ENCODE measurements at places on chromosomes 12 and 14. TPM values are rescaled to one million over a fixed set of nuclear protein-coding genes. Genes with fewer than 3 reads are reported as not detected.

DNA sequence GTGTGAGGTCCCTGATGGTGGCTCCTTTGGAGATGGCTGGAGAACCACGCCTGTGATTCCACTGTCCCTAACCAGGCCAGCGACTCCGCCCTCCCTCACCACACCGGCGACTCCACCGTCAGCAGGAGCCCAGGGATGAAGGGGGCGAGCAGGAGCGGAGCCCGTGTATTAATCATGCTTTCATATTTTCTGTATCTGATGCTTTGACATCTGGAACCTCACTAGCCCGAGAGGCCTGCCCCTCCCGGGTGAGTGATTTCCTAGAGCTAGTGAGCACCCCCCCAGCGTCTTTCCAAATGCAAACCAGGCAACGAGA, 69.9 kb downstream of the NOC4L start:
- no peak overlapping the region for H3K27ac ChIP-seq
- H3K4me1 ChIP-seq: no peaks in the 10 kb centered on the region
- H3K36me3 ChIP-seq: no peaks in the 10 kb centered on the region
- H3K4me3 ChIP-seq: no peak overlapping the region
- DNase-seq: no peak

- no peak overlapping the region for H3K27ac ChIP-seq
- H3K27me3 ChIP-seq: no peaks in the 10 kb centered on the region
- H3K4me1 ChIP-seq: peaks cover 7% of the 10 kb centered on the region
These were observed 256.3 kb upstream of the RGS6 start for GRCh38 chr14:71675900-71676287.

MIP gene
- not detected for total RNA-seq

DNA sequence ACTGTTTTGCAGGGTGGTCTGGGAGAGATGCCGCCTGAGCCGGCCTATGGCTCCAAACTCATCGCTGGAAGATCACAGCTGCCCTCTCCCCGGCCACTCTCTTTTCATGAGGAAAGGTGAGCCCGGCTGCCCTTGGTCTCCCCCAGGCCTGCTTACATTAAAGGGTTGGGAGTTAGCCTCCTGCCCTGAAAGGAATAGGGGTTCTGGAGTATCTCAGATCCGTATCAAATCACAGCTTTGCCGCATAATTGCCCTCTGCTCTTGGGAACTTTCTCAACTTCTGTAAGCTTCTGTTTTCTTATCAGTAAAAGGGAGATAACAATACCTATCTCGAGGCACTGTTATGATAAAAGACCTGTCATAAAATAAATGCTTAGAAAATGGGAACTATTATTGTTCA, 17.6 kb downstream of the PHLDA1 start:
- no peak overlapping the region for H3K4me3 ChIP-seq
- no peak for DNase-seq
- no peaks in the 10 kb centered on the region for H3K27me3 ChIP-seq
- H3K27ac ChIP-seq: no peak overlapping the region

GRCh38 chr12:112061137-112061536, 47.4 kb downstream of the NAA25 start:
- H3K4me1 ChIP-seq: no peaks in the 10 kb centered on the region
- no peak for DNase-seq
- peaks cover 31% of the 10 kb centered on the region for H3K36me3 ChIP-seq
- no peak overlapping the region for H3K4me3 ChIP-seq

DNA sequence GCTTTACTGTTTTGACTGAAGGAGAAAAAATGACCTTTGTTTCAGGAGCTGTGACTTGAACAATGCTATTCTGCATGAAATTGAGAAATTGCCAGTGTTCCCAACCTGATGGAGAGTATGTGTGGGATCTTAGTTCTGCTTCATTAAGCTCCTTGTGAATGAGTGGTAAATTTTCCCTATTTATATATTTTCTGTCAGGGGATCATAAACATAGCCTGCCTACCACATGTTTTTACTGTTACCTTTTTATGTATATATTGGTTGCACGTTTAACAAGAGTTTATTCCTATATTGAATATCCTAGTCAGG, 271.7 kb downstream of the PDZRN4 start:
- H3K36me3 ChIP-seq: no peaks in the 10 kb centered on the region
- H3K27me3 ChIP-seq: peaks cover 4% of the 10 kb centered on the region
- no peak overlapping the region for H3K4me3 ChIP-seq
- DNase-seq: no peak
- no peaks in the 10 kb centered on the region for H3K4me1 ChIP-seq

DNA sequence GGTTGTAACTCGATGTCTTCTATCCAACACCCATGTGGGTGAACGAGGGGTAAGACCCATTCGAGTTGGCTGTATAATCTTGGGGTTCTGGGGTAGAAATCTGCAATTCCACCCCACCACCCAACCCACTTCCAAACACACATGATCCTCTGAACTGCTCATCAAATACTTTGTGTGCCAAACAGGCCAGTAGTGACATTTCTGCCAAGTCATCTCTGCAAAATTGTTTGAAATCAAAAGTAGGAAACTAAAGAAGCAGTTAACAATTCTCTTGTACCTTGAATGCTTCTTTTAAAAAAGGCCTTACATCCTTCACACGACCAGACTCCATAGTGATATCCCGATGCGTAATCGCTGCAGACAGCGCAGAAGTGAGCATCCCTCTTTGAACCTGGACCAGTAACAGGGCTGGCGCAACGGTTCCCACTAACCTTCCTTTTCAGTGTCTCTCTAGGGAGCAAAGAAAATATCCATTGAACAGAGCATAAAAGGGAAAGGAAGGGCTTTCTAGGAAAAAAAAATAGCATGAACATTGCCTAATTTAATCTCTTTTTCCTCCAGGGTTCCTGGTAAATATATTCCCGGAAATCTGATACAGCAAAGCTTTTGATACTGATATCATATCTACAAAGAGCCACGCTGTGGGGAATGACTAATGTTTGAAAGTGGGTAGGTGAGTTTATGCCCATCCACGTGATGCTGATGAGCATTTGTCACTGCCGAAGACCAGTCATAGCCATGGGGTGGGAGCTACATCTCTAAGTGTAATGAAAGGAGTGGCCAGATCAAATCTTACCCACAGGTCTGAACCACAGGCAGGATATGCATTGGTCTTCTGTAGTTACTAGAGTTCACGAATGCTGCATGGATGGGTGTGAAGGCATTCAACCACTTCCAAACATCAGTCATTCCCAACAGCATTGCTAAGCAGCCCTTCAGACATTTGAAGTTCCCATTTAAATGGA, 14.2 kb downstream of the ESR2 start:
- no peak overlapping the region for H3K4me3 ChIP-seq
- H3K4me1 ChIP-seq: no peaks in the 10 kb centered on the region
- no peak for DNase-seq
- H3K36me3 ChIP-seq: no peaks in the 10 kb centered on the region
- no peak overlapping the region for H3K27ac ChIP-seq

DNA sequence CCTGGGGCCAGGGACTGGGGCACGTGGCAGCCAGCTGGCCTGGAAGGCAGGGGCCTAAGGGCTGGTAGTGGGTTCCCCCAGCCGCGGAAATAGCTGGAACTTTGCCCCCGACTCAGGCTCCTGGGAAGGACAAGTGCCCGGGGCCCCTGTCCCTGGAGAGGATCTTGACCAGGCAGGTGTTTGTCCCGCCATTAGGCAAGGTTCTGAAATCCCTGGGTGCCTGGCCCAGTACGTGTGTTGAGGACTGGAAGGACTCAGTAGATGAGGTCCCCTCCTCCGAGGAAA, 94.2 kb downstream of the B4GALNT3 start:
- no peak for DNase-seq
- peaks cover 27% of the 10 kb centered on the region for H3K27me3 ChIP-seq
- H3K4me1 ChIP-seq: no peaks in the 10 kb centered on the region
- H3K4me3 ChIP-seq: no peak overlapping the region

CMA1 gene
- not detected for total RNA-seq

DNA sequence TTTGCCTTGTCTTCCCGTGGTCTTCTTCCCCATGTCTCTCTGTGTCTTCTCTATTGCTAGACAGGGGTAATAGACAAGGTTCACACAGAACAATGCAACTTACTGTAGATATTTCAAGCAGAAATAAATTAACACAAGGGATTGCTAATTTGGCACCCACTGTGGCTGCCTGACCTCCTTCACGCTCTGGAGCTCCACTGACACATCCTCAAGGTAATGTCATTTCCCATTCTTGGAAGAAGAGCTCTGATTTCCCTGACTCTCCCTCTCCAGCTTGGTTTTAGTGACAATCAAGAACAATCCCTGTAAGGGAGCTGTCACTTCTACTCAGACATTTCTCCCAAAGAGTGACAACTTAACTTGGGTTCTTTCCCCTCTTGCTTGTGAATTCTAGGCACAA, 105.4 kb upstream of the NAP1L1 start:
- H3K4me1 ChIP-seq: no peaks in the 10 kb centered on the region
- H3K27ac ChIP-seq: no peak overlapping the region
- no peak overlapping the region for H3K4me3 ChIP-seq
- DNase-seq: no peak
- no peaks in the 10 kb centered on the region for H3K27me3 ChIP-seq

RAB15 gene
- total RNA-seq: 4.3 TPM

RPS6KL1 gene
- total RNA-seq: 0.38 TPM

IFNG gene
- total RNA-seq: not detected

DNA sequence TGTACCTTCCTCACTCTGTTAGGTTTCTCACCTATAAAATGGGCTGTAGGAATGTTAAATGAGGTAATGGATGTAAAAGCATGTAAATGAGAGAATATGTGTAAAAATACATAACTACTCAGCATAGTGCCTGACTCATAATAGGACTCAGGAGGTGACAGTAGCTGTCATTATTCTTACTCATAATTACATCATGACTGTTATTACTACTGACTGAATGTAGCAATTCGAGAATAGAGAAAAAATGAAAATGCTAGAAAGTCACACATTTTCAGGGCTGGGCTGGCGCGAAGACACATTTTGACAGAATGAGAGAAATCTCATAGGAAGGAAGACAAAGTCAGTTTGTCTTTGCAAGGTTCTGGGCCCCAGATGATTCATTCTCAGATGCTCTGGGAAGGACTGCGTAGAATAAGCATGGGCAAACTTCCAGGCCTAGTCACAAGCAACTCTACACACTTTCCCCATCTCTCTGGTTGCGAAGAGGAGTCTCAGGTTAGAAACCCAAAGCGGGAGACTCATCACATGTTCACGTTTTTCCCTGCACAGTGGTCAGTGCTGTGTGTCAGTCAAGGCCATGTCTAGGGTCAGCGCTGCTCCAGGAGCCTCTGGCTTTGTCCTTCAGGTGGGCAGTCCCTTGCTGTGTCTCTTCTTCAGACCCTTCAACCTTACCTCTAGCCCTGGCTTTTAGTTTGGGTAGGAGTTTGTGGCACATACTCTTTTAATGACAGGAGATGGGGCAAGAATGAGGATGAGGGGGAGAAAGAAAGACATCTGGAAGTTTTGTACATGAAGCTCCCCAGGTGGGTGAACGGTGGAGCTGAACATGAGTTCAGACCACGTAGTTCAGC, 8.4 kb downstream of the GPRC5A start:
- H3K36me3 ChIP-seq: no peaks in the 10 kb centered on the region
- peak overlapping the region; percentile 39 for H3K4me3 ChIP-seq
- peak; percentile 98 for DNase-seq
- peak overlapping the region; percentile 93 for H3K27ac ChIP-seq
- no peaks in the 10 kb centered on the region for H3K27me3 ChIP-seq

DNA sequence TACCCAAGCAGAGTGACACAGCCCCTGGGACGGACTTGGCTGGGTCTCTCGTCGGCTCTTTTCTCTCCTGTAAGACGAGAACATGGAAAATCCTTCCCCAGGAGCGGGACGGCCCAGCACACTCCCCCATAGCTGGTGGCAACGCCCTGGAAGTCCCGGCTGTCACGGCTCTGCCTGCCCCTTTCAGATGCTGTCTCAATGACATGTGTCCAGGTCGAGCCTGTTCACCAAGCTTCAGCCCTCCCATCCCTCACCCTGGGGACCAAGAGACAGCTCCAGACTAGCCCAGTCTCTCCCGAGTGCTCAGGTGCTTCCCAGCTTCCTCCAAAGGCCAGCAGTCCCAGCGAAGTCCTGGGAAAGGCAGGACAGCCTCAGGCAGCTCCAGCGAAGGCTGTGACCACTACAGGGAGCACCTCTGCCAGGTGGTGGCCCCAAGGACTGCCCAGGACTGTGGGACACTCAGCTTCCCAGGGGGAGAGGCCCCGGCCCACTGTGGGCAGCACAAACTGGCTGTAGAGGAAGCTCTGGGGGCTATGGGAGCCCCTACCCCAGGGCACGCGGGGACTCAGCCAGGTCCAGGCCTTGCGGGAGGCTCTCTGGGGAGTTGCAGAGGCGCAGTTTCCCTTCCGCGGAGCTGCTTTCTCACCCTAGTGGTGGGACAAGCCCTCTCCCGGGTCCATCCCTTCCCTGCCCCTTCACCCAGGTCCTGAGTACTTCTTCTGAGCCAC, 33.6 kb downstream of the TNFAIP2 start:
- H3K4me3 ChIP-seq: no peak overlapping the region
- no peak overlapping the region for H3K27ac ChIP-seq
- peaks cover 8% of the 10 kb centered on the region for H3K4me1 ChIP-seq
- H3K36me3 ChIP-seq: no peaks in the 10 kb centered on the region
- no peak for DNase-seq

All from GM23248 (cell line).